ENCODE measurements at places on chromosomes 16 and 17.
A peak's percentile ranks its signal among the peaks of the same experiment; 100 is the strongest.

GRCh38 chr17:72545766-72546165, 424.9 kb downstream of the SOX9 start:
- no peak for DNase-seq

DNA sequence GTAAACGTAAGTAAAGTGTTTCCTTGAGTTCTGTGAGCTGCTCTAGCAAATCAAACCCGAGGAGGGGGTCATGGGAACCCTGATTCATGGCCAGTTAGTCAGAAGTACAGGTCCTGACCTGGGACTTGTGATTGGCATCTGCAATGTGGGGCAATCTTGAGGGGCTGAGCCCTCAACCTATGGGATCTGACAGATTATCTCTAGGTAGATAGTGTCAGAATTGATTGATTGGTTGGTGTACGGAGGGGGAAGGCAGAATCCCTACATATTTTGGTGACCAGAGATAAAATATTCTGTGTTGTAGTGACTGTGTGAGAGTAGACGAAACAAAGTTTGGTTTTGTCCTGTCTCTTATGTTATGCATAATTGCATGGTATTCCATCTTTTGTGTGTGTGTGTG, 100.5 kb upstream of the NETO2 start:
- DNase-seq = no peak

GRCh38 chr16:67399218-67399733, 6.0 kb upstream of the TPPP3 start:
- DNase-seq = peak; percentile 13

DNA sequence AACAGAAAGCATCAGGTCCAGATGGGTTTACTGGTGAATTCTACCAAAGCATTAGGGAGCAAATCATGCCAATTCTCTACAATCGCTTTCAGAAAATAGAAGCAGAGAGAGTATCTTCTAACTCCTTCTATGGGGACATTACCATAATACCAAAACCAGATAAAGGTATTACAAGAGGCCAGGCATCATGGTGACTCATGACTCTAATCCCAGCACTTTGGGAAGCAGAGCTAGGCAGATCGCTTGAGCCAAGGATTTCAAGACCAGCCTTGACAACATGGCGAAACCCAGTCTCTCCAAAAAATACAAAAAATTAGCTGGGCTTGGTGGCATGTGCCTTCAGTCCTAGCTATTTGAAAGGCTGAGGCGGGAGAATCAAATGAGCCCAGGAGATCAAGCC, 23.0 kb downstream of the HBQ1 start:
- no peak for DNase-seq

- DNase-seq = no peak
Measured at GRCh38 chr17:76432712-76433336, 20.1 kb downstream of the UBE2O start.

- DNase-seq = no peak
Measured at GRCh38 chr17:54956791-54957190, 11.7 kb downstream of the COX11 start.

Measured in activated T-helper 1 cell treated with Interleukin-2 at 50 U/mL for 16 hours (primary cell).